ENCODE measurements at places on chromosomes 6 and 20.
A peak's percentile ranks its signal among the peaks of the same experiment; 100 is the strongest.

DNA sequence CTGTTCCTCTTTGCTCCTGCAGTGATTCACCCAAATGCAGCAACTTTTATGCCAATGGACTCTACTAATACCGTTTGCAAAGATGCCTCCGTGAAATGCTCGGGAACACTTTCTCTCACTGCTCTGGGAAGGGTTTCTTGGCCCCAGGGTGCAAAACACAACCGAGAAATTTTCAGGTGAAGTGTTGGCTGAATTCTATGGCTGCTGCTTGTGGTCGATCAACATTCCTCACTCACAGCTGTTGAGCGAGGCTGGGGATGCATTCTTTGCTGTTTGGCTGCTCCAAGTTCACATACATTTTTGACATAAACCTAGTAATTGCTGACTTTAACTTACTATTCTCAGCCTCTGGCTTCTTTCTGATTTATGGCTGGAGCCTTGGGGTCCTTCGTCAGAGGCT is 342.0 kb upstream of the CHD6 start:
- no peak for DNase-seq

DNA sequence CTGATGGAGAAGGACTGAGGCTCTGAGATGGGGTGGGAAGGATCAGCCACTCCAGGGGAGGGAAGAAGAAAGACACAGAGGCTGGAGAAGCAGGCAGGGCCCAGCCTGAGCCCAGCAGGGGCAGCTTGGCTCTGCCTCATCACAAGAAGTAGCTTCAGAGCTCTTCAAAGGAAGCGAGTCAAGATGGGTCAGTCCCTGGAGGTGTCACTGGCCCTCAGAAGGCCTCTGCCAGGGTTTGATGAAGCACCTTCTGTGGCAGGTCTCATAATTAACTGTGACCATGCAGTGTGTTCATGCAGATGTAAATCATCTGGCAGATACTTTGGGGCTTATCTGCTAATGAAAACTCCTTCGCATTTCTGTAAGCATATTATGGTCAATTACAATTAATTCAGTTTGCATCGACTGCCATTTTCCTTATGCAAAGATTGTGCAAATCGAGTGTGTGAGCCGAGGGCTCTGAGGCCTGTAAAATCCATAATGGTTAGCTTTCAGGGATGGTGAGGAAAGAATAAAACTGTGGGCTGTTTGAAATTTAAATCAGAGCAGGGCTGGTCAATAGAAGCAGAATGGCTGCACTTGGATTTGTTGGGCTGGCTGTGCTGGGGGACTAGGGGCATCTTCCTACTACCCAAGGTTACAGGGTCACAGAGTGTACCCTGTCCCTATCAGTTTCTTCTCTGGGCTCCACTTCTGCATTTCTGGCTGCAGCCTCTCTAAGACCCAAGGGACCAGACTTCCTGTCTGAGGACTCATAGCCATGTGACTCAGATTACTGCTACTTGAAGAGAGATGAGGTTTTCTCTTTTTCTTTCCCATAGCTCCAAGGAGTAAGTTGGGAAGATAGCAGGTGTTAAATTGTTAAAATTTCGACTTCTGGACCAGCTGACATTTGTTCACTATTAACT is 376.6 kb downstream of the DHX35 start:
- DNase-seq: no peak

DNA sequence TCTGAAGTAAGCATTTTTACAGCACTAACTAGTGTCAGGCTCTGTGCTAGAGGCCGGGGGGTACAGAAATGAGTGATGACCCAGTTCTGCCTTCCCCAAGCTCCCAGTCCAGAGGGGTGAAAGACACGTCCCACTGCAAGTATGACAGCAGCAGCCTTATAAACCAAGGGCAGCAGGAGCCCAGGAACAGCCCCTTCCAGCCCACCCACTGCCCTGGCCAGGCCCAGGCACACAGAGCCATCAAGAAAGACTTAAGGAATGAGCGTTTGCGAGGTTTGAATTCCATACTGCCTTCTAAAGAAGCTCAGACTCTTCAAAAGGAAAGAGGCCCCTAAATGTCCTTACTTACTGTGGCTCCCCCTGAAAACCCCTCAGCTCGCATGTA is 10.0 kb downstream of the TRERF1 start:
- no peak for DNase-seq

DNA sequence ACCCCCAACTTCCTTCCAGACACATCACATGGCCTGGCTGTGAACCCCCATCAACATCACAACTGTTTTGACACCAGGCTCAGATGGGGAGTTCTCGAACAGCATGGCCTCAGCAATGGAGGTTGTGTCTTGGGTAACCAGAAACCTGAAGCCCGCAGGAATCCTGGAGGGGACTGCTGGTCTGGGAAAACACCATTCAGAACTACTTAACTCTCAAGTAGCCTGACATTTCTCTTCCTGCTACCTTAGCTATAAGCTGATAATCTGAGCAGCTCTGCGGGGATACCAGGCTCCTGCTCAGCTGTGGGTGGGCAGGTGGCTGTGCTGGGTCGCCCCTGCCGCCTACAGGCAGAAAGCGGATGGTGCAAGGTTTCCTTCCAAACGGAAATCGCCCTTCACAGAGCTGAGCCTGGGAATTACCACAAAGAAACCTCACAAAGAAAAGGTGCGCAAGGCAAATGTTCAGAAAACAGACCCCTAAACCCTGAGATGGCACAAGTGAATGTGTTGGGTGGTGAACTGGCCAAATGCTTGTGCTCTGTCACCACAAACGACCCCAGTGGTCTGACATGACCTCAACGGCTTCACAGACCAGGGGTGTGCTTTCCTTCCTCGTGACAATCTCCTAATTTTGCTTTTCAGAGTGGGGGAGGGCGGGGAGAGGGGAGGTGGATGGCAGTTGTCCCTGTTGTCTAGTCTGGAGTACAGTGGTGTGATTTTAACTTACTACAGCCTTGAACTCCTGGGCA is 29.5 kb downstream of the SNX5 start:
- peak; percentile 7 for DNase-seq
